ENCODE measurements at places on chromosomes 7 and 10.

DNA sequence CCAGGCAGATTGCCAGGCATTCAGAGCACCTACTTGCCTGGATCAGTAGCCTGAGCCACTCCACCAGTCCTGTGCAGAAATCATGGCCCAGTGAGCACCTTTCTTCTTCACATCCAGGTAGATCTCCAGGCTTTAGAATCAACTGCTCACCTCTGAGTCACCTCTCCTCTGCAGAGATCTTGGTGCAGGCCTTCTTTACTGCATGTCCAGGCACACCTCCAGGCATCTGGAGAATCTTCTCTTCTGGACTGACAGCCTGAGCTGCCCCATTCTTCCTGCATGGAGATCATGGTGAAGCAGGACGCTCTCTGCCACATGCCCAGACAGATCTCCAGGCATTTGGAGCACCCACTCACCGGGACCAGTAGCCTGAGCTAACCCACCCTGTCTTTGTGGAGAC is 894.5 kb upstream of the MBL2 start:
- no peak for DNase-seq

GRCh38 chr10:133336118-133336576 is 549 bp downstream of the CALY start:
- DNase-seq, result no peak

GRCh38 chr7:155581954-155582353 is 35.6 kb upstream of the CNPY1 start:
- no peak for DNase-seq

DNA sequence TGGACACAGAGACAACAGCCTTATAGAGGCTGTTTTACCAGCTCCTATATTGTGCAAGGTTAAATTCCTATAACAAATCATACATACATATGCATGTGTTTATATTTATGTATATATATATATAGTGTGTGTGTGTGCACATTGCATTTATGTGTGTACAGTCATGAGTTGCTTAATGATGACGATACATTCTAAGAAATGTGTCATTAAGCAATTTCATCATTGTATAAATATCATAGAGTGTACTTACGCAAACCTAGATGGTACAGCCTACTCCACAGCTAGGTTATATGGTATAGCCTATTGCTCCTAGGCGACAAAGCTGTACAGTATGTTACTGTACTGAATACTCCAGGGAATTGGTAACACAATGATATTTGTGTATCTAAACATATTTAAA is 30.1 kb upstream of the TNKS2 start:
- DNase-seq, result no peak

DNA sequence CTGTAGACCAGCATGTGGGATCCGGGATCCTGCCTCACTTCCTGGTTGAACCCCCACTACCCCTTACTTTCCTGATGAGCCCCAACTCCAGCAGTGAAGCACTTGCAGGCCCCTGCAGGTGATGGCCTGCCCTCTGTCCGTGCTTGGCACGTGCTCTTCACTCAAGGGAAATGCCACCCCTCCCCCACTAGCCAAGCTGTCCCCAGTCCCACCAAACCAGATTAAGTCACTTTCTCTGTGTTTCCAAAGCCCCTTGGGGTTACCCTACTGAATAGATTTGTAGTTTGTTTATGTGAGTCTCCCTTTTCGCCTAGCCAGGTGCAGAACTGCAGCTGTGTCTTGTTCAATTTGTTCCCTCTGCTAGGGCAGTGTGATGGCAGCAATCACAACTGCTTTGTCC is 121.7 kb downstream of the WDFY4 start:
- no peak for DNase-seq

All from AG10803 (cell line).